ENCODE measurements at places on chromosomes 3 and 15.
A peak's percentile ranks its signal among the peaks of the same experiment; 100 is the strongest.

GRCh38 chr15:93223803-93224202 is 134.8 kb upstream of the RGMA start:
- no peak for DNase-seq

GRCh38 chr15:64807751-64808222 is 17.7 kb downstream of the PIF1 start:
- no peak for DNase-seq

DNA sequence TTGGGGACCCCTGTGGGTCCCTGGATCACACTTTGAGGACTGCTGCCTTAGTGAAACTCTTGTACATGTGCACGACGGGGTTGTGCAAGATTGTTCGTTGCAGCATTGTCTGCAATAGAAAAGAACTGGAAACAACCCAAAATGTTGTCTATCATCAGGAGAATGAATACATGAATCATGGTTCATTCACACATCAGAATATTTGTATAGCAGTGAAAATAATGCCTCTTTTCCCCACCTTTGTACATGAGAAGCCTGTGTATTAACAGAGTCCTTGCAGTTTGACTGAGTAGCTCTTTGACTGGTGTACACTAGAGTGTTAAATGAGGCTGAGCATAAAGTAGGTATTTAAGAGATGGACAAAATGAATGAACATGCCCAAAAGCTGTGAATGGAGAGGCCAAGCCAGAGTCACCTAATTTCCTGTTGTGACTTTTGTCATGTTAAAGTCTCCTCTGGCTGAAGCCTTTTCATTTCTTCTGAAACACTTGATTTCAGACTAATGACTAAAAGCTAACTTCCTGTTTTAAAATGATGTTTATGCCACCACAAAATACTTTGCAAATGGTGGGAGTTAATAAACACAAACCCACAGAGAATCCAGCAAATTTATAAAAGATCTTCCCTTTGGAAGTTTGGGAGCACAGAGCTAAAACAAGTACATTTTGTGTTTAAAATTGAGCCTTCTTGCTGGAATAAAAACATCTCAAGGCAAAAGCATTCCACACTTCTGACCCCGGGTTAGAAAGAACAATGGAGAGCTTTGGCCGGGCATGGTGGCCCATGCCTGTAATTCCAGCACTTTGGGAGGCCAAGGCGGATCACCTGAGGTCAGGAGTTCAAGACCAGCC is 20.6 kb upstream of the USP3 start:
- no peak for DNase-seq

- DNase-seq = no peak
Measured at GRCh38 chr3:145899241-145899640, 261.7 kb downstream of the PLOD2 start.

- DNase-seq = no peak
Measured at GRCh38 chr15:42510258-42511006, 15.0 kb downstream of the SNAP23 start.

- no peak for DNase-seq
Measured at GRCh38 chr3:178827285-178827856, 244.2 kb downstream of the ZMAT3 start.

DNA sequence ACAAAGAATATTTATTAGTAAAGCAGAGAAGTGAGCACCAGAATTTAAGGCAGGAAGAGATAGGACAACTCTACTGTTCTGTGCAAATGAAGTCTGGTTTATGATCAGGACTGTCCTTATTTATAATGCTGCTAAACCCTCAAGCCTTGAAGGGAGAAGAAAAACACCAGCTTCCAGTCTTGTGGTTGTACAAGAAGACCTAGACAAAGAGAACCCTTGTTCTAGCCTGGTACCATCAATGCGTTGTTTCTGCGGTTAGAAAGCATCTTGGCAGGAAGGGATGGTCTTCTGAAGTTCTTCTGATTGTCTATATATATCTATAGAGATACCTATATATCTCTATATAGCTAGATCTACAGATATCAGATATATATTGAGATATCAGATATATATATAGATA is 33.8 kb downstream of the PDCD10 start:
- DNase-seq = no peak

DNA sequence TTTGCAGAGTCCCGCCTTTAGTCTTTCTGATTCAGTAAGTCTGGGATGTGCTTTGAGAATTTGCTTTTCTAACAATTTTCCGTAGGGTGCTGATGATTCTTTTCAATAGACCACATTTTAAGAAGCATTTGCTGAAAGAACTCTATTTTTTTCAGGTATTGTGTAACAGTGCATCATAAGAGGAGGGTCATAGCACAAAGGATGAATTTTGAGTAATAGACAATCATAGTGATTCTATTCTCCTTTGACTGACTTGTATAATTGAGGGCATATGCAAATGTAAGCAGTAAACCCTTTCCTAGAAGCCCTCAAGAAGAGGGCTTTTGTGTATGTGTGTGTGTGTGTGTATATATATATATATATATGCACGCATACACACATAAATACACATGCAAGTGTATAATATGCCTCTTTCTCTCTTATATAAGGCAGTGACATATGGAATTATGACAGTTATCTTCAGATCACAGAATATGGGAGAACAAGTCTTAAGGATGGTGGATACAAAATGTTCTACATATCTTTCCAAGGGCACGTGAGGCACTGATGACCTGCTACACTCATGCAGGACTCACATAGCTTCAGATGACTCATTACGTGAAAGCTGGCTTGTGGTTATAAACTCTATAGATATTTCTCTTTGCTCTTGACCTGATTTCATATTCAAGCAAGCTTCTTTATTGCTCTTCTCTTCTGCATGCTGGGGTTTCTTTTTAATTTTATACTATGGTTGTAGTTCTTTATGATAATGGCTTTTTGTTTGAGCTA is 6.5 kb upstream of the PLSCR1 start:
- DNase-seq = no peak

- DNase-seq = no peak
Measured at GRCh38 chr3:194657439-194657838, 14.6 kb downstream of the LSG1 start.

- DNase-seq = no peak
Measured at GRCh38 chr3:152192936-152193672, 75.6 kb upstream of the MBNL1 start.

- DNase-seq = no peak
Measured at GRCh38 chr15:98442901-98443300, 205.4 kb upstream of the IGF1R start.

DNA sequence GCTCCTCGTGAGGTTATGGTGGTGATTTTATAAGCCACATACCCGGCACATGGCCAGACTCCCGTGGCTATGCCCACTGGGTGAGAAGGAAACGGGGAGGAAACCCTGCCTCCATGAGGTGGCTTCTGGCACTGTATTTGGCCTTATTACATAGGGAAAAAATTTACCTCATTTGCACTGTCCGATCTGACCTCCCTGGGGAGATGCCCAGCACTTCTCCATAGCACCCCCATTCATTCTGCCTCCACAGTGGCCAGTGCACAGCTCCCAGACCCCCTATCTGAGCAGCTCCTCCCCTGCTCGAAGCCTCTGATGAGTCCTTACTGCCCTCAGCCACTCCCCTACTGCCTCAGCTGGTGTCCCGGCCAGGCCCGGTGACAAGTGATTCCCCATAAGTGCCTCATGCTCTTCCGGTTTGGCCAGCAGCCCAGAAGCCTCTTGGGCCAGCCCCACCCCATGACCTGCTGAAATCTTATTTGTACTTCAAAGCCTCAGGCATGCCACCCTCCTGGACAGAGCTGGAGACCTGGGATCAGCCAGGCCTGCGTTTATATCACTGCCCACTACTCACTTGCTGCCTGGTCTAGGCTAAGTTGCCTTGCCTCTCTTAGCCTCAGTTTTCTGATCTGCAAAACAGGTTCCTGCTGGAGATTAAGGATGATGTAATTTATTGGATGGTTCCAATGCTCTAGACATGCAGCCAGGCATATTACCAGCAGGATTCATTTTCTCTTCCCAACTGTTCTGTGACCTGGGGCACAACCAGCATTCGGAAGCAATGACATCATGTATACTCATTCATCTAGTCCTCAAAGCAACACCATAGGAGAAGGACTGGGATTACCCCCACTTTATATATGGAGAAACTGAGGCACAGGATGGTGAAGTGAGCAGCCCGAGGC is 30.6 kb upstream of the SLC6A6 start:
- DNase-seq = peak; percentile 64

- DNase-seq = no peak
Measured at GRCh38 chr15:100681335-100681746, 79.0 kb downstream of the ASB7 start.

GRCh38 chr15:39939487-39940452 is 5.9 kb downstream of the EIF2AK4 start:
- DNase-seq = no peak

GRCh38 chr3:10983219-10983916 is 9.2 kb upstream of the SLC6A1 start:
- no peak for DNase-seq

GRCh38 chr3:179038216-179038898 is 33.3 kb downstream of the ZMAT3 start:
- no peak for DNase-seq

- DNase-seq = no peak
Measured at GRCh38 chr15:74390647-74391288, 23.3 kb upstream of the CYP11A1 start.

- no peak for DNase-seq
Measured at GRCh38 chr3:142211034-142211433, 14.4 kb downstream of the GK5 start.

DNA sequence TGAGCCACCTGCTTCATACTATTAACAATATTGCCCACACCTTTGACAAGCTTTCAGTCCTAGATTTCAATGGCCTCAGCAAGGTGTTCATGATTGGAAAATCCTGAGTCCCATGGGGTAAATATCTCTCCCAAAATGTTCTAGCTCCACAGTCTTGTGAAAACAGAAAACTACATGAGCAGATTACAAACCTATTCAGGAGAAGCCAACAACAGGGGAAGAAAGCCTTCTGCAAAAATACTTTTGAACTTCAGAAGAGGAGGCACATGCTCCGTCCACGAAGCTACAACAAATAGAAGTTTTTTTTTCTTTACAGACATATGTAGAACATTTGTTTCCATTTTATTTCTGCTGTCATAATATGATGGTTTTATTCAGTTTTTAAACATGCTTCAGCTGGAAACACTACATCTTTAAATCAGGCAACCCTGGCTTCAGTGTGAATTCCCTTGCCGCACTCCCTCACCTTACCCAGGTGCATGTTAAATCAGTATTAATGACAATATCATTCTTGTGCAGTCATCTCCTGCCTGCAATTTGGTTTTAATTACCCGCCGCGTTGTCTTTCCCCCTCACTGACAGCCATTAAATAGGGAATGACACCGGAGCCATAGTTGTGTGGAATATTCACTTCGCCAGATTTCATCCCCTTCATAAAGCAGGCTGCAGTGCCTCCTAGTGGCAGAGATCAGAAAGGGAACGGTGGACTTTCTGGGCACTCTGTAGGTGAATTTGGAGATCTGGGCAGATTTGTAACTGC is 725.5 kb upstream of the ARRDC4 start:
- DNase-seq = peak; percentile 17

- DNase-seq = no peak
Measured at GRCh38 chr3:83946554-83946953, 1012.2 kb upstream of the CADM2 start.

All from urinary bladder (tissue), 4 donors.